Activated T-cell treated with anti-CD3 and anti-CD28 coated beads for 4 hours (primary cell): ENCODE measurements at places on chromosomes 11 and 22.

- DNase-seq, result no peak
These were observed 5.6 kb upstream of the LRFN4 start for GRCh38 chr11:66851239-66851596.

- DNase-seq, result no peak
These were observed 53.2 kb upstream of the HEPHL1 start for GRCh38 chr11:93967944-93968343.

GRCh38 chr11:119700030-119700429, 29.0 kb downstream of the NECTIN1 start:
- no peak for DNase-seq

DNA sequence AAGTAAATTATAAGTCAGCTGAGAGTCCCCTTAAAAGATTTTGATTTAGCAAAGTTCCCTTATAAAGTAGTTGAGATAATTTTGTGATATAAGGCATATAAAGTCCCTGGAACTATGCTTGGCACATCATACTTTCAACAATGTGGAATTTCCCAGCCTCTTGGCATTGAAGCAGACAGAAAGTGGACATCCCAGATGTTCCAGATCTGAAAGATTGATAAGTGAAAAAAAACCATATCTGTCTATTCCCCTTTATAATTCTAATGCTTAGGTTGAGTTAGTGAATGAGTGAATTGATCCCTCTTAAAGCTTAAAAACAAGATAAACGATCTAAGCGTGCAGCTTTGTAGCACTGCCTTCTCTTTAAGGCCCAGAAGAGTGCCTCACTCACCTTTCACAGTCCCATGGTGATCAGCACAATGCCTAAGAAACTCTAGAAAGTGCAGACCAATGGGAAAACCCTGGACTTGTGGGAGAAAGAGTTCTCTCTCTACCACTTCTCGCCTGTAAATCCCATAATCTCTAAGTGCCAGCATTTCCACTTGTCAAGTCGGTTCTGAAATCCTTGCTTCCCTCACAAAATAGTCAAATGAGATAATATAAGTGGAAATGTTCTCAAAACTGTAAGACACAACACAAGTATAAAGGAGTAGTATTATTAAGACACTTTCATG, 17.8 kb downstream of the FIBIN start:
- no peak for DNase-seq

GRCh38 chr11:42620796-42621195, 691.0 kb upstream of the API5 start:
- DNase-seq, result no peak
